ENCODE measurements at places on chromosomes 4 and X.

DNA sequence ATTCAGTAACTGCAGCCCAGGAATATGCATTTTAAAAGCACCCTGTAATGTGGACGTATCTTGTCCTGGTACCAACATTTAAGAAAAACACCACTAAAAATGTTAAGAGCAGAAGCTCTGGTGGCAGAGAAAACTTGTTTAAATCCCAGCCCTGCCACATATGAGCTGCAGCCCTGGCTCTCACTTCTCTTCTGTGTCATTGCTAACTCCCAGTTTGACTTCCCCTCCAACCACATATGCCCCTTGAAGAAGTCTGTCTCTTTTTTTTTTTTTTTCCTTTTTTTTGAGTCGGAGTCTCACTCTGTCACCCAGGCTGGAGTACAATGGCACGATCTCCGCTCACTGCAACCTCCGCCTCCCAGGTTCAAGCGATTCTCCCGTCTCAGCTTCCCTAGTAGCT is 14.8 kb downstream of the LHFPL1 start:
- DNase-seq, result no peak

DNA sequence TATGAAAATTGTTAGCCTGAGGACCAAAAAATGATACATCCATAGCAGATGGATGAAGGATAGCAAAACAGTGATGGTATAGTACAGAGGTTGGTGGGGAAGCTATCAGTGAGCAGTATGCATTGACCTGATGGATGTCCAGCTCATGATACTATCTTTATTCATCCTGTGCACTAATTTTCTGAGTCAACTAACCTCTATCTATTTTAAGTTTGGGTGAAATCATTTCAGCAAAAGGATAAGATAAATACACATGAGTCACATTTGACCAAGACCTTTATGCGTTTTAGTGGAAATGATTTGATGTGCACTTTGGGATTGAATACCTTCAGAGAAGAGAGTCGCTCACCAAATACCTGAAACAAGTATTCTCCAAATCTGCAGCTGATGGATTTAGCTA is 351.0 kb upstream of the NR3C2 start:
- no peak for DNase-seq

DNA sequence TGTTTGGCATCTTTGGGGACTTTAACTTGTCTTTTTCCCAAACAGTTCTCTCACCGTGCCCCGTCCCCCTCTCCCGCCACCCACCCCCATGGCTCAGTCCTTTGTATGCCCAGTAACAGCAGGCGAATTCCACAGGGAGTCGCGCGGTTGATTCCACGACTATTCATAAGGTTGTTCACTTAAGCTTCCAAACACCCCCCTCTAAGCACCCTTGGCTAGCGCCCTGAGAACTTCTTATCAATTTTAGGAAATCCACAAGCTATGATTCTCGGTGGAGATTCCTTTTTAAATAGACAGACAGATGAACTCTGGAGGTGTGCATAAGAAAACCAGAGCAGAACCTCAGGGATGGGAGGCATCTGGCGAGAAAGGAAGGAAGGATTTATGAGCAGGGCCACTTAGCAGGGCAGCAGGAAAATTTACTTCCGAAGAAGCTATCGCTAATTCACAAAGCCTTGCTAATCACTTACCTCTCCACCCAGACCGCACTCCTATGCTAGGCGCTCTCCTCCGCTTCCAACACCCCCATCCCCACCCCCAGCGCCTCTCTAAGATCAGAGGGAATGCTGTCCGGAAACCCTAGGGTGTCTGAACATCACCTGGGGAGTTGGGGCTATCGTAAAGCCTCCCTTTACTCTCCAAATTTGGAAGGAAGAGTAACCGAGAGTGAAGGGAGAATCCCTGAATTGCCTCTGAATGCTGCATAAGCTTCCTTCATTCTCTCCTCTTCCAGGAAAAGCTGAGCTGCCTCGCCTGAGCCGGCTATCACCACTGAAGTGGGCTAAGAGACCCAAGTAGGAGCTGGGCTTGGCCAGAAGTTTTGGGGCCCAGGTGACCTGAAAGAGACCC is 1.7 kb downstream of the UNC5C start:
- DNase-seq, result no peak

GRCh38 chr4:138961664-138962063 is 53.9 kb upstream of the NOCT start:
- DNase-seq, result no peak

DNA sequence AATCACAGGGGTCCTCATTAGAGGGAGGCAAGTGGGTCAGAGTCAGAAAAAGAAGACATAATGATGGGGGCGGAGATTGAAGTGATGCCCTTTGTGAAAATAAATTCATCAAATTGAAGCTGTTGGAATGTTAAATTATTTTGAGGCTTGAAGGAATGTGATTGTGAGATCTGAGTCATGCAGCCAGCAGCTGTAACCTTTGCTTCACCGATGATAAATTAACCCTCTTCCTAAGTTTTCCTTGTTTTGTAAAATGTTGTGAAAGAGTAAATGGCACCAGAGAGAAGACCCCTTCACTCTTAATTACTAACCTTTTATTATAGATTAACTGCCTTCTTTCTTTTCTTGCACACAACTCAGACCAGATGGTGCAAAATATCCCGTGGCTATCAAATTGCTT is 47.7 kb upstream of the FAM9A start:
- no peak for DNase-seq

- DNase-seq, result no peak
Observed at GRCh38 chr4:80231180-80231579, 33.9 kb downstream of the PRDM8 start.

- peak; percentile 22 for DNase-seq
Observed at GRCh38 chr4:26746802-26747213, 113.8 kb upstream of the STIM2 start.

DNA sequence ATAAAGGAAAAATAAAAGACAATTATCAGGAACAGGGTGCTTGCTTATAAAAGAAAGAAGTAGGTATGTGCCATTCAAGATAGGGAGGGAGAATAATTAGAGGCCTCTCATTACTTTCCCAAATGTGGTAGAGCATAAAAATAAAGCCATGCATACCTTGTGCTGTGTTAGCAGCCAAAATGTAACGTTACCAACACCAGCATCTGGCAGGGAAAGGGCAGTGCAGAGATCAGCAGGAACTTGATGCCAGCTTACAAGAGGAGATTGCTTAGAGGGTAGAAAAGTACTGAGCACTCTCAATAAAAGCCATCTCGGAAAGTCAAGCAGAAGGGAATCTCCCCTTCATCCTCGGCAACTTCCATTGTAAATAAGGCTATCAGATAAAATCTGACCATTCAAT is 195.6 kb downstream of the RASL11B start:
- DNase-seq, result no peak

DNA sequence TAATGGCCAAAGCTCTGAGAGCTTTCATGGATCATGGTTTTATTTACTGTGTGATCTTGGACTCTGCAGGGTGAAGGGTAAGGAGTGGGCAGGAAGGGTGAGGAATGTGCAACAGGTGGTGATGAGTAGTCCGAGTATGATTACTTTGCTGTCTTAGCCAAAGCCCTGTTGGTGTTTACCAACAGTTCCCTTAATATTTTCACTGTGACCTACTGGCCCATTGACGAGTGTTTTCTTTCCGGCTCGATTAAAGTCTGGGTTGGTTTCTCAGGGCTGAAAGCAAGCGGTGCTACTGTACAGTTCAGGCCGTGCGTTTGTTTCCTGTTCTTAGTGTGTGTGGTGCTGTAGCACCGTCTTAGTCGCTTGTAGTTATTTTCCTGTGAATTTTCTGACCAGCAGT is 2.6 kb downstream of the ARHGAP24 start:
- no peak for DNase-seq

- DNase-seq, result no peak
Observed at GRCh38 chrX:78622831-78623230, 36.3 kb downstream of the RTL3 start.

DNA sequence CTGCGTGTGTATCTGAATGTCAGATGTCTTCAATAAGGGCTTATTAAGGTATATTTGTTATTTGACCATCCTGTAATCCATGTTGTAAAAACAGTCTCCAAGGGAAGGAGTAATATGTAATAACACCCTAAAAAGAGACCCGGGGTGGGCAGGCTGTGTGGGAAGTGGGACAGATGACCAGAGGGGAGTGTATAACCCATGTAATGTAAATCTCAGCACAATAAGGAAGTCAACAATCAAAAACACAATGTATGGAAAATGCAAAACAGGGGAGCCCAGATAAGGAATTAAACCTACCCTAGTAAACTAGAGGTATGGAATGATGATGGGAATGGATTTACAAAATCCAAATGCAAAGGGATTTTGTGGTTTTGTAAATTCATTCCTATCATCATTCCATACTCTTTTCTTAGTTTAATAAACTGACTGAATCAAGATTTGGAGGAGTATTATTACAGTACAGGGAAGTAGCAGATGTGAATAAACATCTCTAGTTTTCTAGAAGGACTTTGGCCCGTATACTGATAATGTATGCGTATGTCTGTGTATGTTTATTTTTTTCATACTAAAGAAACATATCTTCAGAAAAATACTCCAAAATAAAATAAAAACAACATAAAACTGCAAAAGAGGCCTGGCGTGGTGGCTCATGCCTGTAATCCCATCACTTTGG is 15.7 kb upstream of the ENPEP start:
- DNase-seq, result no peak

- DNase-seq, result peak; percentile 32
Observed at GRCh38 chrX:154490021-154490413, 412 bp downstream of the SLC10A3 start.

GRCh38 chr4:120277391-120277790 is 210.7 kb upstream of the MAD2L1 start:
- DNase-seq, result no peak

- no peak for DNase-seq
Observed at GRCh38 chr4:93394545-93395081, 433.9 kb upstream of the ATOH1 start.

GRCh38 chr4:8695237-8696219 is 103.0 kb downstream of the CPZ start:
- no peak for DNase-seq

- DNase-seq, result no peak
Observed at GRCh38 chr4:112593438-112594133, 43.1 kb downstream of the ZGRF1 start.

DNA sequence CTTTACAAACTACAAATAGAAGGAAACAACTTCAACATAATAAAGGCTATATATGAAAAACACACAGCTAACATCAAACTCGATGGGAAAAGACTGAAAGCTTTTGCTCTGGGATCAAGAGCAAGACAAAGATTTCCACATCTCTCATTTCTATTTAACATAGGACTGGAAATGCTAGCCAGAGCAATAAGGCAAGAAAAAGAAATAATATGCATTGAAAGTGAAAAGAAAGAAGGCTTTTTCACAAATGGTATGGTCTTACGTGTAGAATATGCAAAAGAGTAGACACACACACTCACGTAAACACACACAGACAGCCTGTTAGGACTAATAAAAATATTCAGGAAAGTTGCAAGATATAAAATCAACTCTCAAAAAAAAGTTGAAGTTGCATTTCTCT is 660.5 kb upstream of the PCDH10 start:
- no peak for DNase-seq

- DNase-seq, result no peak
Observed at GRCh38 chr4:6715704-6716017, 313 bp upstream of the BLOC1S4 start.

All from CD4-positive, alpha-beta T cell treated with Interleukin-17A for 1 hour (primary cell).